ENCODE measurements at places on chromosomes 2 and 18. TPM values are rescaled to one million over a fixed set of nuclear protein-coding genes. Genes with fewer than 3 reads are reported as not detected.

- H3K27ac ChIP-seq: no peak overlapping the region
- no peak overlapping the region for H3K4me3 ChIP-seq
- DNase-seq: no peak
- no peaks in the 10 kb centered on the region for H3K4me1 ChIP-seq
Measured at GRCh38 chr2:54899576-54900200, 150.6 kb downstream of the RTN4 start.

DNA sequence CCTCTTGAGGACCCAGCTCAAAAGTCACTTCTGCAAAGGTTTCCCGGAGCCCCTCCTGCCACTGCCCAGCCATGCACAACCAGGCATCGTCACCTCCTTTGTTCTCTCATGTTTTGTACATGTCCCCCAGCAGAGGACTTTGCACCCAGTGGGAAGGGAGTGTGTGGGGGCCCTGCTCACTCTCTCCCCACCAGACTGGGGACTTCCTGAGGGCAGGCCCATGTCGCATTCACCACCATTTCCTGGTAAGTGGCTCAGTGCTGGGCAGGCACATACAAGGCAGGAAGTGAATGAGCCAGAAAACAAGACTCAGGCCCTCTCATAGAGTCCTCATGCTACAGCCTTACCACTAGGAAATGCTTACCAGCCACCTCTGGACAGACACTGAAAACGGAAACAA, 18.9 kb downstream of the MRPL35 start:
- no peak overlapping the region for H3K4me3 ChIP-seq
- peaks cover 23% of the 10 kb centered on the region for H3K4me1 ChIP-seq
- H3K27ac ChIP-seq: no peak overlapping the region
- no peaks in the 10 kb centered on the region for H3K27me3 ChIP-seq

ALPG gene
- total RNA-seq: not detected

- no peaks in the 10 kb centered on the region for H3K27me3 ChIP-seq
- H3K27ac ChIP-seq: no peak overlapping the region
- H3K4me1 ChIP-seq: no peaks in the 10 kb centered on the region
- H3K36me3 ChIP-seq: no peaks in the 10 kb centered on the region
Measured at GRCh38 chr18:69586537-69586936, 185.8 kb downstream of the DOK6 start.

GRCh38 chr2:189013671-189014448, 39.7 kb downstream of the COL3A1 start:
- peaks cover 36% of the 10 kb centered on the region for H3K4me1 ChIP-seq
- H3K27me3 ChIP-seq: no peaks in the 10 kb centered on the region
- peak overlapping the region; percentile 52 for H3K27ac ChIP-seq
